ENCODE measurements at places on chromosomes 1 and 21. TPM values are rescaled to one million over a fixed set of nuclear protein-coding genes. Genes with fewer than 3 reads are reported as not detected.

- no peak overlapping the region for H3K4me3 ChIP-seq
- DNase-seq, result no peak
- H3K36me3 ChIP-seq, result peaks cover 5% of the 10 kb centered on the region
- H3K4me1 ChIP-seq, result peaks cover 5% of the 10 kb centered on the region
Observed at GRCh38 chr1:206067486-206068227, 14.7 kb downstream of the RHEX start.

The IQGAP3 gene
- 30.8 TPM for total RNA-seq

The SAMSN1 gene
- 1.0 TPM for total RNA-seq

DNA sequence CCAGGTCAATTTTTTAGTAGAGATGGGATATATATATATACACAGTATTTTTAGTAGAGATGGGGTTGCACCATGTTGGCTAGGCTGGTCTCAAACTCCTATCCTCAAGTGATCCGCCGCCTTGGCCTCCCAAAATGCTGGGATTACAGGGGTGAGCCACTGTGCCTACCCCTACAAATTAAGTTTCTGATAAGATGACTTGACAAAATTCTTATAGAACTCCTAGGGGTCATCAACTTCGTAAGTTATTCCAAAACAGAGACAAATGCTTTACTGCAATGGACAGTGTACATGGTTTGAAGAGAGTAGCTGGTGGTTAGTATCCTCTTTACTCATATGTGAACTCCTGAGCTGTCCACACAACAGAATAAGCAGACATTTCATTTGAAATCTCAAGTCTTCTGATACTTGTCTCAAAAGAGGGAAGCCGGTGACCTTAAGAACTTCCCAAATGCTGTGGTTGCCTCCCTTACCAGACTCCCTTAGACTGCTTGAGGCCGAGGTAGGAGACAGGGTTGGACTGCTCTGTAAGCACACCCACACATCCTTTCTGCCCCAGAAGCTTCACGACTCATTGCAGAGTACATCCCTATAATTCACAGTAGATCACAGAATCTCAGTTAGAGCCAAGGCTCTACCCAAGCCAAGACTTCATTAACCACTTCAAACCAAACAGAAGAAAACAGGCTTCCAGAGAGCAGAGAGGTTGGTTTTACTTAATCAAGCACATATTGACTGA is 244.1 kb upstream of the IRF2BP2 start:
- peaks cover 22% of the 10 kb centered on the region for H3K4me1 ChIP-seq
- H3K27me3 ChIP-seq, result no peaks in the 10 kb centered on the region
- H3K36me3 ChIP-seq, result peaks cover 5% of the 10 kb centered on the region
- no peak for DNase-seq
- H3K4me3 ChIP-seq, result no peak overlapping the region

DNA sequence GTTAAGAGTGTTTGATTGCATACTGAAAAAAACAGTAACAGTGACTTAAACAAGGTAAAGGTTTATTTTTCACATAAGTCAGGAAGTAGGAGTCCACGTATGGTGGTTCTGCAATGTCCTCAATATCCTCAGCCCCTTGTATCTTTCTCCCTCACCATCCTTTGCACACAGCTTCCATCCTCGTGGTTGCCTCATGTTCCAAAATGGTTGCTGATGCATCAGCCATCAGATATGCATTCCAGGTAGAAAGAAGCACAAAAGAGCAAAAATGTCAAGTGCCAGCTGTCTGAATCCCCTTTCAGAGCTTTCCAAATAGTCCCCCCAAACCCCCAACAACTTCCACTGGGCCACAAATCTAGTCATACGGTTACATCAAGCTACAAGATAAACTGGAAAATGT is 138.1 kb downstream of the SYF2 start:
- peaks cover under 1% of the 10 kb centered on the region for H3K4me1 ChIP-seq
- H3K4me3 ChIP-seq, result no peak overlapping the region

The GBP5 gene
- total RNA-seq, result 0.23 TPM

- H3K4me1 ChIP-seq, result peaks cover 5% of the 10 kb centered on the region
- DNase-seq, result no peak
- H3K4me3 ChIP-seq, result no peak overlapping the region
- no peak overlapping the region for H3K27ac ChIP-seq
- H3K36me3 ChIP-seq, result no peaks in the 10 kb centered on the region
Observed at GRCh38 chr1:23645338-23645737, 46.3 kb upstream of the RPL11 start.

DNA sequence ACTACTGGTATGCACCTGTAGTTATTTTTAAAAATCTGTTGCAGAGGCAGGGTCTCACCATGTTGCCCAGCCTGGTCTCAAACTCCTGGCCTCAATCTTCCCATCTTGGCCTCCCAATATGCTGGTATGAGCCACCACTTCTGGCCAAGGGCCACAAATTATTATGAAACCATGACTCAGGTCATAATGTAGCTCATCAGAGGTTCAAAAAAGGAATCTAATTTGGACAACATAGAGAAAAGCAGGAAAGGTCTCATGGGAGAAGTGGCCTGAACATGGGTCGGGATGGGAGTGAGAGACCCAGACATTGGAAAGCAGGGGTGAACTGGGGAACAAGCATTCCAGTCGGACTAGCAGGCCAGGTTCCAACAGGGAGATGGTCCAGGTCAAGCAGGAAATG is 45.2 kb upstream of the C1orf198 start:
- H3K27me3 ChIP-seq, result no peaks in the 10 kb centered on the region
- no peaks in the 10 kb centered on the region for H3K36me3 ChIP-seq
- H3K4me3 ChIP-seq, result no peak overlapping the region
- no peak overlapping the region for H3K27ac ChIP-seq
- DNase-seq, result no peak

GRCh38 chr21:32570456-32570855 is 14.9 kb downstream of the TCP10L start:
- H3K27me3 ChIP-seq, result no peaks in the 10 kb centered on the region
- H3K4me1 ChIP-seq, result peaks cover 42% of the 10 kb centered on the region
- H3K36me3 ChIP-seq, result peaks cover 15% of the 10 kb centered on the region
- no peak overlapping the region for H3K4me3 ChIP-seq
- H3K27ac ChIP-seq, result no peak overlapping the region
- no peak for DNase-seq

The DIRAS3 gene
- total RNA-seq, result 0.14 TPM

GRCh38 chr1:239098400-239099037 is 287.8 kb upstream of the CHRM3 start:
- H3K27ac ChIP-seq, result no peak overlapping the region
- H3K36me3 ChIP-seq, result peaks cover 7% of the 10 kb centered on the region
- peaks cover 41% of the 10 kb centered on the region for H3K4me1 ChIP-seq
- no peak for DNase-seq

DNA sequence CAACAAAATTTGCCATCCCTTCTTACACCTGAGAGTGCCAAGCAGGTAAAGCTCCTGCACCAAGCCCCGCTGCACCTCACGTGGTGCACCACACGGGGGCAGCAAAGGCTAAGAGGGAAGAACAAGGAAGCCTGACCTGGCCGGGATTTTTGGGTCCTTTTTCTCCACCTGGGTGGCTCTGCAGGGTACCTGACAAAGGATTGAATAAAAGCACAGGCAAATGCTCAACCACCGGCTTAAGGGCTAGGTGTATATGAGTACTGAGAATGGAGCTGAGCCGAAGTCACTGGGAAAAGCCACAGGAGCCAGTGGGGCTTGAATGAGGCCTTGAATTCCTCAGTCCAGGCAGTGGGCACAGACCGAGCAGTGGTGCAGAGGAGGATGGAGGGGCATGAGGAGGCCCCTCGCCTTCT is 36.4 kb downstream of the ZNF697 start:
- H3K27ac ChIP-seq, result 0 out of 2 replicates have a peak overlapping the region, but pooled peaks have one; percentile 14
- H3K4me3 ChIP-seq, result peak overlapping the region; percentile 42
- peaks cover 4% of the 10 kb centered on the region for H3K27me3 ChIP-seq
- H3K36me3 ChIP-seq, result no peaks in the 10 kb centered on the region

- no peak overlapping the region for H3K4me3 ChIP-seq
- no peak overlapping the region for H3K27ac ChIP-seq
- H3K27me3 ChIP-seq, result no peaks in the 10 kb centered on the region
- peaks cover 27% of the 10 kb centered on the region for H3K36me3 ChIP-seq
- no peaks in the 10 kb centered on the region for H3K4me1 ChIP-seq
- DNase-seq, result no peak
Observed at GRCh38 chr1:204232526-204232925, 18.7 kb upstream of the GOLT1A start.

- H3K27me3 ChIP-seq, result no peaks in the 10 kb centered on the region
- H3K4me1 ChIP-seq, result peaks cover 51% of the 10 kb centered on the region
- no peak for DNase-seq
- peak overlapping the region; percentile 83 for H3K27ac ChIP-seq
- no peak overlapping the region for H3K4me3 ChIP-seq
Observed at GRCh38 chr1:24737368-24738117, 7.7 kb upstream of the CLIC4 start.

The SOX13 gene
- total RNA-seq, result 139 TPM

- H3K36me3 ChIP-seq, result no peaks in the 10 kb centered on the region
- peaks cover 28% of the 10 kb centered on the region for H3K4me1 ChIP-seq
- no peak for DNase-seq
- no peak overlapping the region for H3K4me3 ChIP-seq
Observed at GRCh38 chr1:233998891-233999290, 94.4 kb downstream of the SLC35F3 start.

DNA sequence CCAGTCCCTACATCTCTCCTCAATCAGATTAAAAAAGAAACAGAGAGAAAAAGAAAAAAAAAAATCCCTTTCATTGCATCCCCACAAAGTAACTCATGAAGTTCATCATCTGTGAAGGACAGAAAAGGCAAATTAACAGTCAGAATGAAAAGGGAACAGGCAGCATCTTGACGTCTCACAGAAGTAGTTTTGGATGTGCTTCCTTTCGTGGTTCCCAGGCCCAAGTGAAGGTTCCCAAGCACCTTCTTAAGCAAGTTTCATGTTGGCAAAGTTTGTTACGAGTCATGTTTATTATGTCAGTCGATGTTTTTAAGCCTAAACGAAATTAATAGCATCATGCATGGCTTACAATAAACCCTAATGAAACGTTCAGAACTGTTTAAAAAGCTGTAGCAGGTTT is 475.2 kb downstream of the SETD4 start:
- H3K27me3 ChIP-seq, result no peaks in the 10 kb centered on the region
- H3K4me1 ChIP-seq, result peaks cover 43% of the 10 kb centered on the region
- DNase-seq, result no peak
- H3K36me3 ChIP-seq, result no peaks in the 10 kb centered on the region

GRCh38 chr1:44592208-44593145 is 81.8 kb downstream of the TMEM53 start:
- H3K4me3 ChIP-seq, result no peak overlapping the region
- DNase-seq, result peak; percentile 48
- H3K27me3 ChIP-seq, result peaks cover 2% of the 10 kb centered on the region
- H3K36me3 ChIP-seq, result no peaks in the 10 kb centered on the region

DNA sequence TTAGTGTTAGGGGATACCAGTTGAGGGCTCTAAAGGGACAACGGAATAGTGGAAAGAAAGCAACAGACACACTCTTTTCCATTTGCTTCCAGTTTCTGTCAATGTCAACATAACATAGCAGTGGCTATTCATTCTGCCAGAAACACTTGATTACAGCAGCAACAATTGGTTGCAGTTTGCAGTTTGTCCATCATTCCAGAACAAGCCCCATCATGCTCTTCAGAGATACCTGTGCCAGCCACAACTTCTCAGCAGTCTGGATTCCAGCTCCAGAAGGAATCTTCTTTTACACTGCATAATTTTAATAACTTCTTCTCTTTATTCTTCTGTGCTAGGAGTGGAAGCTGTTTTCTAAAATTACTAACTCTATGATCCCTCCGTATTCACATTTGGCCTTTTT is 1521.4 kb downstream of the PLA2G4A start:
- no peak overlapping the region for H3K4me3 ChIP-seq
- no peaks in the 10 kb centered on the region for H3K27me3 ChIP-seq
- no peak for DNase-seq
- no peak overlapping the region for H3K27ac ChIP-seq
- H3K36me3 ChIP-seq, result peaks cover 2% of the 10 kb centered on the region

The PCNT gene
- total RNA-seq, result 41.0 TPM

The ADAM30 gene
- not detected for total RNA-seq

GRCh38 chr21:31558189-31558961 is 101.1 kb upstream of the SOD1 start:
- peak overlapping the region; percentile 78 for H3K4me3 ChIP-seq
- no peaks in the 10 kb centered on the region for H3K36me3 ChIP-seq
- H3K27ac ChIP-seq, result no peak overlapping the region
- peak; percentile 51 for DNase-seq

The LCE5A gene
- not detected for total RNA-seq

The SASS6 gene
- total RNA-seq, result 13.6 TPM

The CCDC27 gene
- 0.13 TPM for total RNA-seq

The INAVA gene
- 41.2 TPM for total RNA-seq

DNA sequence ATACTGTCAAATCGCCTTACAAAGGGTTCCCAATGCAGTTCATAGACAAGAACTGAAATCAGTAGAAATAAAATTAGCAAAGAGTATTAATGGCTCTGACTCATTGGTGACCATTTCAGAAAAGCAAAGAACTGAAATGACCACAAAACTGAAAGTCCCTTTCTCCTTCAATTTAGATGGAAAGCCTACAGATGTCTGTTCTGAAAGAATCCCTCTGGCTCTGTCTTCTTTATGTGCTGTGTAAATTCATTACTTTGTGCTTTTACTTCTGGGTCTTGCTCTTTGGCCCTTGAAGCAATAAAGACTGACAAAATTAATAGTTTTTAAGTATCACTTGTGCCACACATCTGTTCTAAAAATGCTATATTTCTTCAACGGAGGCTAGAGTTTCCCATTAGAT is 62.7 kb upstream of the GPR89A start:
- no peaks in the 10 kb centered on the region for H3K36me3 ChIP-seq
- H3K27me3 ChIP-seq, result no peaks in the 10 kb centered on the region
- H3K4me3 ChIP-seq, result no peak overlapping the region
- H3K4me1 ChIP-seq, result 0 out of 2 replicates have a peak, but pooled peaks cover 3% of the 10 kb centered on the region
- H3K27ac ChIP-seq, result no peak overlapping the region

DNA sequence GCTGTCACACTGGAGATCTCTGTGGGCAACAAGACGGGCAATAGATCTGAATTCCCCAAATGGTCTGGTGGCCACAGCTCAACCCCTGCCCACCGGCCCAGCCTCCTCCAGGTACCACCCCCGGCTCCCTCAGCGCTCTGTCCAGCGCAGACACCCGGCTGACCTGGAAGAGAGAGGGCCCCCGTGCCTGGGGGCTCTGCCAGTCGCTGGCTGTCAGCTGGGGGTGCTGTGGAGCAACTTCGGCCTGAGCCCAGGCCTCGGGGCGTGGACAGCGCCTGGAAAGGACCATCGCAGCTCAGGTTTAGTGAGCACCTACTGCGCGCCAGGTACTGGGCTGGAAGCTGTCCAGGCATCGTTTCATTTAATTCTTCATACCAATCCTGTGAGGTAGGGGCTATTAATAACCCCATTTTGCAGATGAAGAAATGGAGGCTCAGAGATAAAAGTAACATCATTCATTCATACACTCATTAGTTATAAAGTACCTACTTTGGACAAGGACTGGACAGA is 51.0 kb downstream of the AHDC1 start:
- no peaks in the 10 kb centered on the region for H3K27me3 ChIP-seq
- DNase-seq, result peak; percentile 60
- no peak overlapping the region for H3K27ac ChIP-seq
- H3K4me3 ChIP-seq, result no peak overlapping the region
- H3K4me1 ChIP-seq, result peaks cover 18% of the 10 kb centered on the region

All from WTC11 (cell line).